ENCODE measurements at places on chromosomes 16 and 17. TPM values are rescaled to one million over a fixed set of nuclear protein-coding genes. Genes with fewer than 3 reads are reported as not detected.

Gene NETO2
- 71.5 TPM for polyA plus RNA-seq

DNA sequence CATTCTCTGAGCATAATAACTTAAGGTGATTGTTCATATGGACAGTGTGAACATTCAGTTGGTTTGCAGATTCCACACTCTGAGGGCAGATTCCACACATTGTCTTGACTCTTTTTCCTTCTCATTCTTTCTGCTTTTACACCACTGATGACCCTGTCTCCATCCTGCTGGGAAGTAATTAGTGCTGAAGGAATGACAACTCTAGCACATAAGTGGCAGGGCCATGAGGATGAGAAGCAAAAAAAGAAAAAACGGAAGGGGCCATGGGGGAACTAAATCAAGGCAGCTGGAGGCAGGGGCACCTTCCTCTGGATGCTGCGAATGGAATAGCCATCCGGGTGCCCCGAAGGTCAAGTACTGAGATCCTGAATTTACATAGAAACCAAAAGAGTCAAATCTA lies 944.0 kb downstream of the KCNJ2 start:
- DNase-seq = no peak

Gene PRRT2
- polyA plus RNA-seq = 0.55 TPM

DNA sequence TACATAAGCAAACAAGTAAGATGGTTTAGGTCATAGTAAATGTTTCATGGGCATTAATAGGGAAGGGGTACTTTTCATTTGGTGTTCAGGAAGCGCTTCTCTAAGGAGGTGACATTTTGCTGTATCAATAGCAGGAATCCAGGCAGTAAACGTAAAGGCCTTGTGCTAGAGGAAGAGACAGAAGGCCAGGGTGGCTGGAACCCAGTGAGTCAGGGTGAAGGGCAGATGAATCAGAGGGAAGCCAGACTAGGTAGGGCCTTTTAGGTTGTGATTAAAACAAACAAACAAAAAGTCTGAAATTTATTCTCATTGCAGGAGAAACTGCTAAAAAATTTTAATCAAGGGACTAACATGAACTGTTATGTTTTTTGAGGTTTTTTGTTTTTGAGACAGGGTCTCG lies 6.5 kb downstream of the BMERB1 start:
- peak; percentile 86 for DNase-seq

Gene ACBD4
- polyA plus RNA-seq = 13.7 TPM

Measured in A549 (cell line).